ENCODE measurements at places on chromosomes 13 and 19. TPM values are rescaled to one million over a fixed set of nuclear protein-coding genes. Genes with fewer than 3 reads are reported as not detected.

DNA sequence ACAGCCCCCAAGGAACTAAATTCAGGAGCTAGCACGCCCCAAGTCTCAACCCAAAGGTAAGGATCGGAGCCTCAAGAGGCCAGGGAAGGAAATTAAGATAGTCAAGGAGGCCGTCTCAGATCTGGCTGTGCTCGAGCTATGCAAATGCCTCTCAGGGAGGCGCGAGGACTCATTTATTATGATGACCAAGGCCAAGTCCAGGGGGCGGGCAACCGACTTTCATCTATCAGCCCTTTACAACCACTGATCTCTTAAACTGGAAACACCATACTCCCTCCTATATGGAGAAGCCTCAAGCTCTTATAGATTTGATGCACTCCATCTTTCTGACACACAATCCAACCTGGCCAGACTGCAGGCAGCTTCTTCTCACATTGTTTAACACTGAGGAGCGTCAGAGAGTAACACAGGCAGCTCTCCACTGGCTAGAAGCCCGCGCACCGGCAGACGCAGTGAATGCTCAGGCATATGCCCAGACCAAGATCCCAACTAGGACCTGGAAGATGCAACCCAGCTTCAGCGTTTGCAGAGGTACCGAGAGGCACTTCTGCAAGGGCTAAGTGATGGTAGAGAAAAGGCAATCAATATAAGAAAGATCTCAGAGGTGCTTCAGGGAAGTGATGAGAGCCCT is 9.6 kb upstream of the SLC15A1 start:
- H3K4me3 ChIP-seq: no peak overlapping the region
- H3K36me3 ChIP-seq: no peaks in the 10 kb centered on the region
- no peaks in the 10 kb centered on the region for H3K4me1 ChIP-seq
- no peak for DNase-seq

- H3K27ac ChIP-seq: no peak overlapping the region
- no peaks in the 10 kb centered on the region for H3K4me1 ChIP-seq
- DNase-seq: no peak
- no peaks in the 10 kb centered on the region for H3K27me3 ChIP-seq
- H3K4me3 ChIP-seq: no peak overlapping the region
- H3K36me3 ChIP-seq: no peaks in the 10 kb centered on the region
These were observed 7.6 kb upstream of the PPP6R1 start for GRCh38 chr19:55266404-55266803.

DNA sequence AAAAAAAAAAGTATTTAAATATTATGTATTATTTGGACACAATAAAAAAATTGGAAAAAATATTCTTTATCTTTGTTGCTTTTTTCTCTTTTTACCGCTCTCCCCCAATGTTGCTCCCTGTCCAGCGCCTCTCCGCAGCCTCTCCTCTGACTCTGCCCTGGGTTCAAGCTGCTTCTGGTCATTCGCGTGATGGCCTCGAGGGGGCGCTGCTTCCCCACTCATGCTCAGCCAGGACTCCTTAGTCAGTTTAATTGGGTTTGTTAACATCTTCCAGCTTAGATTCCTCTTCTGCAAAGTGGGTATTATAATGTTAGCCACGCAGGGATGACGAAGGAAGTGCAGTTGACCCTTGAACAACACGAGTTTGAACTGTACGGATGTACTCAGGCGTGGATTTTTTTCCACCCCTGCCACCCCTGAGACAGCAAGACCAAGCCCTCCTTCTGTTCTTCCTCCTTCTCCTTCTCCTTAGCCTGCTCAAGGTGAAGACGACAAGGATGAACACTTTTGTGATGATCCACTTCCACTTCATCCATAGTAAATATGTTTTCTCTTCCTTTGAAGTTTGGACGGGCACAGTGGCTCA is 4.9 kb upstream of the NWD1 start:
- peak; percentile 46 for DNase-seq
- H3K36me3 ChIP-seq: no peaks in the 10 kb centered on the region
- no peaks in the 10 kb centered on the region for H3K4me1 ChIP-seq
- H3K27ac ChIP-seq: no peak overlapping the region
- no peak overlapping the region for H3K4me3 ChIP-seq

DNA sequence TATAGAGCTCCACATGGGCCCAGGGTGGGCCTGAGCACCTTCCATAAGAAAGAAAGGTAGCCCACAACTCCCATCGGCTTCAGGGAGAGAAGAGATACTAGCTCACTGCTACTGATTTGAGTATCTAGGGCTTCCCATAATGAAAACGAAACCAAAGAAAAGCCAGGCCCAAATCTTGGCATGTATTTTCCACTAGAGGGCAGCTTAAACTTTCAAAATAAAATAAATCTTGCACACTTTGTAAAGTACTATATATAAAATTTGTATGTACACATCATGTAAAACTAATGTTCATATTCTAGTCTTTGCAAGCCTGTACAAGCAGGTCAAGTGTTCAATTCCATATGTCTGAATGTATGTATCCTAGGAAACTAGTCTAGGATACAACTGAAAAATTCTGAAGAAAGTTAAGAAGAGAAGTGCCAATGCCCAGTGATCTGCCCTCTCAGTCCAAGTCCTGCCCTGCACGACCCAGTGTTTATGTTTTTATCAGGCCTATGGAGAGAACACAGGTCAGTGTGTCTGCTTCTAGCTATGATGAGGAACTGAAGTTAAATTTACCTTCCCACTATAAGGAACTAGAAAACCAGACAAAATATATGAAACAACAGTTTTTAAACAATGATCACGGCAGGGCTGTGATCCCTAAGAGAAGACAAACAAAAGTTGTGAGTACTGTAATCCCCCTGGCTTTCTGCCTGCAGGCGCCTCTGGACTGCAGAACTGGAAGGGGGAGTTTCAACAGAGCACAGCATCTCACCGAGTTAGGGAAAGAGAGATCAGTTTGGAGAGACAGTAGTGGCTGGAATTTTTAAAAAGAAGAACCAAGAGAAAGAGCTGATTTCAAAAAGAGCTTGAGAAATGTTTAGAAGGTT is 475.7 kb downstream of the UQCRFS1 start:
- H3K36me3 ChIP-seq: no peaks in the 10 kb centered on the region
- H3K4me3 ChIP-seq: no peak overlapping the region
- no peaks in the 10 kb centered on the region for H3K27me3 ChIP-seq
- no peak overlapping the region for H3K27ac ChIP-seq

- no peak overlapping the region for H3K4me3 ChIP-seq
- H3K27ac ChIP-seq: no peak overlapping the region
- H3K4me1 ChIP-seq: no peaks in the 10 kb centered on the region
- no peaks in the 10 kb centered on the region for H3K27me3 ChIP-seq
These were observed 513.5 kb upstream of the MIR17HG start for GRCh38 chr13:90833951-90834350.

DNA sequence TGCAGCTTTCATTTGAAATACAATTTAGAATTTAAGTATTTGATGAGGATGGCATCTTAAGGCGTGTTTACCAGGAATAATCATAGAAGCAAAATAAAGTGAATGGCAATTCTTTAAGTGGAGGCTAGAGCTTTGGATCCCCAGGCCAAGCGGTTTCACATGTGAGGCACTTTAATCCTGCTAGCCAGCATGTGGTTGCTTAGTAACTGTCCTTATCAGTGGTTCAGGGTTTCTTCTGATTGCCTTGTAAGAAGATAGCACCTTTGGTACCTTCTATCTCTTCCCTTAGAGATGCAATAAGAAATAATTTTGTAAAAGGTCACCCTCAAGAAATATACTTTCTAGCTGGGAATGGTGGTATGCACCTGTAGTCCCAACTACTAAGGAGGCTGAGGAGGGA is 38.9 kb upstream of the SERP2 start:
- H3K27me3 ChIP-seq: no peaks in the 10 kb centered on the region
- H3K4me3 ChIP-seq: no peak overlapping the region
- no peak for DNase-seq
- peaks cover 2% of the 10 kb centered on the region for H3K4me1 ChIP-seq
- no peaks in the 10 kb centered on the region for H3K36me3 ChIP-seq

DNA sequence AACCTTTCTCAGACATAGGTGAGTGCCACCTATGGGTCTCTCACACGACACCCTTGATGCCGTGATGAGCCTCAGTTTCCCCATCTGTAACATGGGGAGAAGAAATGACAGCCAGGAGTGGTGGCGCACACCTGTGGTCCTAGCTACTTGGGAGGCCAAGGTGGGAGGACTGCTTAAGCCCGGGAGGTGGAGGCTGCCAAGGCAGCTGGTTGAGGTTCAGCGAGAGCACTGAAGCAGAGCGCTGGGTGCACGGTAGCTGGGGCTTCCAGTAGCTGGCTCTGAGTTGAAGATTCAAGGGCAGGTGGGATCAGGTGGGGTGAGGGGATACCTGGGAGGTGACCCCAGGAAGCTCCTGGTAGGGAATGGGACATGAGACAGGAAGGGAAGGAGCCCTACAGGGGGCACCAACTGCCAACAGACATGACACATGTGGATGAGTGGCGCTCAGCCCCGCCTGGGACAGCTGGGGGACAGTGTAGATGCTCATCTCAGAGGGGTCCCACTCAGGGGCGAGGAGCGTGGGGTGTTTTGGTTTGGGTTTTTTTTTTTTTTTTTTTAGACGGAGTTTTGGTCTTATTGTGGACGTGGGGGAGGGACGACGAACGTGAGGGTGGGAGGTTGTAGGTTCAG is 6.5 kb upstream of the SSBP4 start:
- no peak overlapping the region for H3K27ac ChIP-seq
- H3K36me3 ChIP-seq: no peaks in the 10 kb centered on the region
- H3K4me3 ChIP-seq: no peak overlapping the region
- DNase-seq: no peak
- peaks cover 7% of the 10 kb centered on the region for H3K4me1 ChIP-seq
- no peaks in the 10 kb centered on the region for H3K27me3 ChIP-seq

- no peak for DNase-seq
- no peak overlapping the region for H3K4me3 ChIP-seq
- no peaks in the 10 kb centered on the region for H3K27me3 ChIP-seq
- no peaks in the 10 kb centered on the region for H3K4me1 ChIP-seq
- H3K27ac ChIP-seq: no peak overlapping the region
These were observed 55.5 kb downstream of the MYH14 start for GRCh38 chr19:50258918-50259372.

DNA sequence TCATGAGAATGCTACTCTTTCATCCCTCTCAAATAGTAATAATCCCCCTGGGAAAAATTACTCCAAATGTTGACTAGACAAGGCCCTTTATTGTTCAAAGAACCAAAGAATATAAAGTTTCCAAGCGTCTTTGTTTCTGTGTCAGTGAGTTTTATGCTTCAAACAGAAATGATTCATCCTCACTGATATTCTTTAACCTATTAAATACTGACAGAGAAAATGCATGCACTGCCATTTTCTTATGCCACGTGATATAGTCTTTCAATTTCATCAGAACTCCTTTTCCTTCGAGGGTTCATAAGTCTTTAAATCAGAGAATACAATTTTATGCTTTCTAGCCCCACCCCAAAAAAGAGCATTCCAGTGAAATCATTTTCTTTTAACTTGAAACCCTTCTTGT is 211.6 kb downstream of the SHISA2 start:
- no peak overlapping the region for H3K27ac ChIP-seq
- H3K27me3 ChIP-seq: no peaks in the 10 kb centered on the region
- no peaks in the 10 kb centered on the region for H3K4me1 ChIP-seq
- H3K4me3 ChIP-seq: no peak overlapping the region

GRCh38 chr13:30105381-30105780 is 202.0 kb downstream of the KATNAL1 start:
- no peaks in the 10 kb centered on the region for H3K4me1 ChIP-seq
- H3K36me3 ChIP-seq: no peaks in the 10 kb centered on the region
- no peak overlapping the region for H3K4me3 ChIP-seq
- H3K27me3 ChIP-seq: no peaks in the 10 kb centered on the region
- H3K27ac ChIP-seq: no peak overlapping the region
- DNase-seq: no peak

GRCh38 chr13:101190976-101191375 is 225.3 kb downstream of the NALCN start:
- no peak for DNase-seq
- H3K36me3 ChIP-seq: no peaks in the 10 kb centered on the region

- no peaks in the 10 kb centered on the region for H3K4me1 ChIP-seq
- no peaks in the 10 kb centered on the region for H3K36me3 ChIP-seq
- DNase-seq: no peak
- no peaks in the 10 kb centered on the region for H3K27me3 ChIP-seq
- no peak overlapping the region for H3K27ac ChIP-seq
These were observed 24.9 kb downstream of the CPAMD8 start for GRCh38 chr19:17001603-17002183.

The ZNF787 gene
- 47.5 TPM for total RNA-seq

The DKKL1 gene
- total RNA-seq: 17.8 TPM

The DPP9 gene
- 116 TPM for total RNA-seq

The ZNF350 gene
- 34.6 TPM for total RNA-seq

The SIAH3 gene
- total RNA-seq: 0.06 TPM

The TGFBR3L gene
- not detected for total RNA-seq

The TNFSF13B gene
- 9.1 TPM for total RNA-seq

The ZNF135 gene
- total RNA-seq: 13.4 TPM

The ZFP30 gene
- 6.8 TPM for total RNA-seq

The CEACAM8 gene
- not detected for total RNA-seq

The ZNF492 gene
- 0.97 TPM for total RNA-seq

The TPTE2 gene
- total RNA-seq: 1.1 TPM

The KLK6 gene
- total RNA-seq: 1.8 TPM
